ENCODE measurements at places on chromosomes 6 and 20. TPM values are rescaled to one million over a fixed set of nuclear protein-coding genes. Genes with fewer than 3 reads are reported as not detected.

The SIRPG gene
- total RNA-seq: not detected

GRCh38 chr6:25359191-25359861 lies 80.2 kb downstream of the CARMIL1 start:
- H3K4me3 ChIP-seq: no peak overlapping the region
- no peaks in the 10 kb centered on the region for H3K27me3 ChIP-seq
- no peak for DNase-seq
- H3K4me1 ChIP-seq: peaks cover 12% of the 10 kb centered on the region

DNA sequence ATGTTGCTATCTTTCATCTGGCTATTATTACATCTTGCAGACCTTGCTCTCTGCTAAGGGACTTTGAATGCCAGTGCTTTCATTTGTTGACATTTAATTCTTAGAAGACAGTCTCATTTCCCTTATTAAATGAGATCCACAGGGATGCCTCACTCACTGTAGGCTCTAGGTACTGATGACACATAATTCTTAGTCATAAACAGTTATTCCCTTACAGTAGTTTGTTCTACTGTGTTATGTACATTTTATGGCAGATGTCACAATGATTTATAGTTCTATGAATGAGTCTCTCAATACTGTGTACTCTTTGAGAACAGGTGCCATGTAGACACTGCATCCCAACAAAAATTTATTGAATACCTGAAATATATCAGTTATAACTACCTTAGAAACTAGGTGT lies 70.3 kb downstream of the FAM83B start:
- H3K27ac ChIP-seq: no peak overlapping the region
- no peak for DNase-seq
- no peaks in the 10 kb centered on the region for H3K4me1 ChIP-seq
- H3K4me3 ChIP-seq: no peak overlapping the region
- no peaks in the 10 kb centered on the region for H3K36me3 ChIP-seq
- no peaks in the 10 kb centered on the region for H3K27me3 ChIP-seq

DNA sequence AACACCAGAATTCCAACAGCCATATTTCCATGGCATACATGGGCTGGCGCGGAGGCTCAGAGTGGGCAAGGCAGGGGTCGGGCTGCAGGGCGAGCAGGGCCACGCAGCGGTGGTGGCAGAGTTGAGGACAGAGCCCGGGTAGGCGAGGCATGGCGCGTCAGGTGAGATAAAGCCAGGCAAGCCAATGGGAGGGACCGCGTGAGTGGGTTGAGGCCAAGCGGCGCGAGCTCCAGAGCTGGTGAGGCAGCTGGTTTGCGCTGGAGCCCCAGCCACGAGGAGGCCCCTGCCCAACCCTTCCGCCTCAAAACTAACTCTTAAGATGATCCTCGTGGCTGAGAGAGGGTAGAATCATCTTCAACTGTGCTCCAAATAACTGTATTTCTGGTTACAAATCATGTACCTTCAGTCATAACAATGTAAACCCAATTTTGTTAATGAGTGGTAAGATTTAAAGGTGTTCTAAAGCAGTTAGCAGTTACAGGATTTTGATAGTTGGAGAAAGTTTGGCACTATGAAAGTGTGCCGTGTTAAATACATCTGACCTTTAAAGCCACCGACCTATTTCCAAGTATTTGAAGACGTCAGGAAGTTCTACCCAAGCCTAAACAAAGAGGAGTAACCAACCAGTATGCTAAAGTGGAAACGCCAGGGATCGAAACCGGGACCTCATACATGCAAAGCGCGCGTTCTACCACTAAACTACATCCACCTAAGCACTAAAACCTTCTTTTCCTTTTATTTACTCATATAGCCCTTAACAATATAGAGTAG lies 107.9 kb downstream of the GPX5 start:
- no peaks in the 10 kb centered on the region for H3K27me3 ChIP-seq
- no peaks in the 10 kb centered on the region for H3K4me1 ChIP-seq
- H3K4me3 ChIP-seq: no peak overlapping the region
- no peak for DNase-seq
- no peaks in the 10 kb centered on the region for H3K36me3 ChIP-seq

- no peak overlapping the region for H3K27ac ChIP-seq
- no peaks in the 10 kb centered on the region for H3K36me3 ChIP-seq
- H3K4me1 ChIP-seq: no peaks in the 10 kb centered on the region
- no peaks in the 10 kb centered on the region for H3K27me3 ChIP-seq
- no peak overlapping the region for H3K4me3 ChIP-seq
- DNase-seq: no peak
These were observed 57.8 kb upstream of the ZFAND3 start for GRCh38 chr6:37761554-37762271.
